ENCODE measurements at places on chromosomes 2 and 18.
A peak's percentile ranks its signal among the peaks of the same experiment; 100 is the strongest.

DNA sequence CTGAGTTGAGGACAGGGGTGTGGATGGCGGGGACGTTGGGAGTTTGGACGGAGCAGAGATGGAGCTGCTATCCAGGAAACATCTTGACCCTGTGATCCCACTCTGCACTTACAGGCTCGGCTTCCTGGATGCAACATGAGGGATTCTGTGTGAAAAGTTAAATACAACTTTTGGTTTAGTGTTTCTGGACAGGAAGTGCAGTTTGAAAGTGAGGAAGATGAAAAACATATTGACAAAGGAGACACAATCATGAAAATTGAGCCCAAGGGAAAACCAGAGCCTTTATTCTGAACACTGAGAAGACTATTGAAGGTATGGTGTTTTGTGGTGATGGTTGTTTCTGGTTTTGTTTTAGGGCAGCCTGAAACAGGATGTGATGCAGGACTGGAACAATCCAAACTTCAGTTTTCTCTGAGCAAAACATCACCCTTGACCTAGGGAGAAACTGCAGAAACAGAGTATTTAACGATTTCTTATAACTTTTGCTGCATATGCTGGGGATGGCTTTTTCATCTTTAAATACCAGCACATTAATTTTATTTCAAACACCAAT lies 76.5 kb upstream of the RFX8 start:
- no peak overlapping the region for H3K4me3 ChIP-seq
- no peak overlapping the region for H3K27ac ChIP-seq
- peaks cover 4% of the 10 kb centered on the region for H3K4me1 ChIP-seq
- DNase-seq = no peak
- no peaks in the 10 kb centered on the region for H3K27me3 ChIP-seq

DNA sequence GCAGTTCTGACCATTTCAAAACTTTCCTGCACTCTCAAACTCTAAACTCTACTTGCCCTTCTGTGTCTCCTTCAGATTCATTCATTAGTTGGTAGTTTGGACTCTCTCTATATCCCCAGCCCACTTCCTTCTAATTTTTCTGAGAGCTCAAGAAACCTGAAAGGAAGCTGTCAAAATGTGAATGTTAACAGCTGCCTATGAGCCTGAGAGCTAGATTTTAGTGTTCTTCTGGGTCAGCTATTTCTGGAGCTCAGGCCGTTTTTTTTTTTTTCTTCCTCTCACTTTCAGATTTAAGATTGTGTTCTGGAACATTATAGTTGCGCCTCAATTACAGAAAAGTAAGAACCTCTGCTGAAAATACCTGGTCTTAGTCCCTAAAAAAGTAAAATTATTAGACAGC lies 73.1 kb downstream of the RTN4 start:
- no peak overlapping the region for H3K27ac ChIP-seq
- H3K27me3 ChIP-seq = no peaks in the 10 kb centered on the region
- no peaks in the 10 kb centered on the region for H3K4me1 ChIP-seq
- H3K4me3 ChIP-seq = no peak overlapping the region
- no peak for DNase-seq
- H3K36me3 ChIP-seq = peaks cover 8% of the 10 kb centered on the region

GRCh38 chr2:144523596-144524117 lies 3.7 kb upstream of the ZEB2 start:
- H3K4me3 ChIP-seq = peak overlapping the region; percentile 45
- H3K4me1 ChIP-seq = peaks cover 2% of the 10 kb centered on the region
- H3K36me3 ChIP-seq = no peaks in the 10 kb centered on the region
- no peak for DNase-seq

- peaks cover 2% of the 10 kb centered on the region for H3K36me3 ChIP-seq
- H3K27ac ChIP-seq = no peak overlapping the region
- no peaks in the 10 kb centered on the region for H3K27me3 ChIP-seq
- H3K4me1 ChIP-seq = no peaks in the 10 kb centered on the region
- H3K4me3 ChIP-seq = no peak overlapping the region
- DNase-seq = no peak
Measured at GRCh38 chr18:36560187-36560586, 262.7 kb downstream of the FHOD3 start.

- H3K27me3 ChIP-seq = no peaks in the 10 kb centered on the region
- peaks cover 5% of the 10 kb centered on the region for H3K36me3 ChIP-seq
- no peak overlapping the region for H3K27ac ChIP-seq
- H3K4me3 ChIP-seq = no peak overlapping the region
Measured at GRCh38 chr18:58243401-58243800, 199.4 kb downstream of the NEDD4L start.

DNA sequence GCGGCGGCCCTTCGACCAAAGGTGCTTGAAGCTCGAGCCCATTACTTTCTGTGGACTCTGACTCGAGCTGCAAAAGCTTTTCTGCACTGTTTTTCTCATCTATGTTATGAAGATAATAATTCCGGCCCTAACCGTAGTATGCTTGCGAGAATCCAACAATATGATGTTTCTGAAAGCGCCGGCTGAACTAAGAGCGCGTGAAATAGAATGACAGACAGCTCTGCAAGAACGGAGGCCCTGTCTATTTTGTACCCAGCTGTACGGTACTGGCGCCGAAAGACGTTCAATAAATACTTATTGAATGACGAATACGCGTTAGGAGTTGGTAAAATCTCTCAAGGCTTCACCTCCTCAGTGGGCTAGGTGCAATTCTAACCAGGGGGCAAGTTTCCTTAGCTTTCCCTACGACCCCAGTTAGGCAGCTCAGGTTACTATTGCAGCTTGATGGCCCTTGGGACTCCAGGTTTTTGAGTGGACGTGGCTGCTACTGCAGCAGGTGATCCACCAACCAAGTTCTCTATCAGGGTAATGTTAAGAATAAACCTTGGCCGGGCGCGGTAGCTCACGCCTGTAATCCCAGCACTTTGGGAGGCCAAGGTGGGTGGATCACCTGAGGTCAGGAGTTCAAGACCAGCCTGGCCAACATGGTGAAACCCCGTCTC lies 570 bp downstream of the SCRN3 start:
- peak; percentile 4 for DNase-seq
- peak overlapping the region; percentile 81 for H3K4me3 ChIP-seq
- no peaks in the 10 kb centered on the region for H3K27me3 ChIP-seq

DNA sequence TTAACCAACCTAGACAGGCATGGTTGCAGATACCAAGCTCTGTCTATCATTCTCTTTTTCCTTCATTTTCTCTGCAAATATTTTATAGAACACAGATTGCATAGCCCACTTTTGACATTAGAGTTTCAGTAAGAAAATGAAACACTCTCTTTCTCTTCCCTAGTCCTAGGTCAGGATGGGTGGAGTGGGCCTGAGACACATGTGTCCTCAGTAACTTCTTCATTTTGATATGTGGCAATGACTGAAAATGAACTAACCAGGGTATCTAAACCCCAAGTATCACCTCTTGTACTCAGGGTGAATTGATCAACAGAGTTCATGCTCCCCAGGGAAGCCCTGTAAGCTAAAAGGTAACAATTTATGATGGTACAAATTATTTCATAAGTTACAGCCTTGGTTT lies 37.0 kb upstream of the KYNU start:
- H3K27me3 ChIP-seq = no peaks in the 10 kb centered on the region
- no peaks in the 10 kb centered on the region for H3K4me1 ChIP-seq
- no peak overlapping the region for H3K27ac ChIP-seq
- H3K4me3 ChIP-seq = no peak overlapping the region

DNA sequence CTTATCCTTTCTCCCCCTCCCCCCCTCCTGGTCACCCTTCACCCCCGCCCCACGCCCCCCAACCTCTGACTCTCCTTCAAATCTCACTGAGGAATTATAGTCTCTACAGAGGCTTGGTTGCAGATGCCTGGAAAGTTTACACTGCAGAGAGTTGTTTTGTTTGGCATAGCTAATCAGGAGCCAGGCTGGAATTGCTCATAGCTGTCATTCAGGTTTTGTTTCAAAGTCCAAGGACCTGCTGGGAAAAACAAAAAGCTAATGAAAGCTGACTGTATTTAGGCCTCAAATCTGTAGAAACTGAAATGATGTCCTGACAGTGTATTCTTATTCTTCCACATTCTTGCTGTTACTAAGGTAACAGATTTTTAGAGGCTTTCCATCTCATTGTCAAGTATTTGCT lies 22.6 kb downstream of the GREB1L start:
- H3K27me3 ChIP-seq = no peaks in the 10 kb centered on the region
- H3K4me3 ChIP-seq = no peak overlapping the region

- H3K27ac ChIP-seq = no peak overlapping the region
- no peaks in the 10 kb centered on the region for H3K27me3 ChIP-seq
- no peak for DNase-seq
- H3K4me3 ChIP-seq = no peak overlapping the region
- H3K36me3 ChIP-seq = no peaks in the 10 kb centered on the region
- no peaks in the 10 kb centered on the region for H3K4me1 ChIP-seq
Measured at GRCh38 chr2:119071476-119071875, 87.1 kb downstream of the C1QL2 start.

DNA sequence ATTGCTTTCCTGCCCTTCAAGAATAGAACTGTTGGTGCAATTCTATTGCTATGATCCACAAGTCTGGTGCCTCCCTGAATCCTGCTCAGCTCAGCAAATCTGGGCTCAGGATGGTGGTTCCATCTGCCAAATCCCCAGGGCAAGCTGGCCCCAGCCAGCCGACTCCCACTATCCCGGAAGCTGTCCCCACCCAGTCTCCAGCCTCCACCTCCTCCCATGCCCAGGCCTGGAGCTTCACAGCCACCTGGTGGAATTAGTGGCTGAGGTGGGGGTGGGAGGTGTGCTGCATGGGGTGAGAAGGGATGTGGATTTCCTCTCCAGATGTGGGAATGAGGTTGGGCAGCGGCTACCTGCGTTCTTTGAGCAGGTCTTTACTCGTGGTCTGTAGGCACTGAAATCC lies 119.3 kb upstream of the SMAD2 start:
- H3K36me3 ChIP-seq = no peaks in the 10 kb centered on the region
- H3K4me1 ChIP-seq = peaks cover 2% of the 10 kb centered on the region
- DNase-seq = no peak
- no peak overlapping the region for H3K4me3 ChIP-seq

- H3K36me3 ChIP-seq = no peaks in the 10 kb centered on the region
- no peak for DNase-seq
- H3K27me3 ChIP-seq = no peaks in the 10 kb centered on the region
- no peak overlapping the region for H3K4me3 ChIP-seq
Measured at GRCh38 chr2:107622741-107623310, 203.9 kb upstream of the RGPD4 start.

- H3K4me3 ChIP-seq = no peak overlapping the region
- H3K27me3 ChIP-seq = no peaks in the 10 kb centered on the region
- peaks cover 7% of the 10 kb centered on the region for H3K36me3 ChIP-seq
- DNase-seq = peak; percentile 70
Measured at GRCh38 chr2:174634130-174635014, 36.8 kb upstream of the WIPF1 start.

- no peak overlapping the region for H3K4me3 ChIP-seq
- no peak overlapping the region for H3K27ac ChIP-seq
- peaks cover 3% of the 10 kb centered on the region for H3K4me1 ChIP-seq
- DNase-seq = no peak
- peaks cover 20% of the 10 kb centered on the region for H3K27me3 ChIP-seq
Measured at GRCh38 chr2:130754811-130755210, 529 bp upstream of the AMER3 start.

GRCh38 chr18:3305354-3305762 lies 43.4 kb downstream of the MYL12B start:
- no peaks in the 10 kb centered on the region for H3K36me3 ChIP-seq
- H3K27ac ChIP-seq = no peak overlapping the region
- peak; percentile 18 for DNase-seq
- H3K4me1 ChIP-seq = no peaks in the 10 kb centered on the region

- H3K27ac ChIP-seq = no peak overlapping the region
- no peaks in the 10 kb centered on the region for H3K4me1 ChIP-seq
- H3K36me3 ChIP-seq = no peaks in the 10 kb centered on the region
- H3K27me3 ChIP-seq = no peaks in the 10 kb centered on the region
Measured at GRCh38 chr2:128686497-128686859, 367.8 kb upstream of the HS6ST1 start.

- peak overlapping the region; percentile 20 for H3K27ac ChIP-seq
- H3K4me3 ChIP-seq = no peak overlapping the region
- peaks cover 22% of the 10 kb centered on the region for H3K4me1 ChIP-seq
- peaks cover 5% of the 10 kb centered on the region for H3K36me3 ChIP-seq
- no peak for DNase-seq
- no peaks in the 10 kb centered on the region for H3K27me3 ChIP-seq
Measured at GRCh38 chr2:160201849-160202539, 1.9 kb upstream of the ITGB6 start.

DNA sequence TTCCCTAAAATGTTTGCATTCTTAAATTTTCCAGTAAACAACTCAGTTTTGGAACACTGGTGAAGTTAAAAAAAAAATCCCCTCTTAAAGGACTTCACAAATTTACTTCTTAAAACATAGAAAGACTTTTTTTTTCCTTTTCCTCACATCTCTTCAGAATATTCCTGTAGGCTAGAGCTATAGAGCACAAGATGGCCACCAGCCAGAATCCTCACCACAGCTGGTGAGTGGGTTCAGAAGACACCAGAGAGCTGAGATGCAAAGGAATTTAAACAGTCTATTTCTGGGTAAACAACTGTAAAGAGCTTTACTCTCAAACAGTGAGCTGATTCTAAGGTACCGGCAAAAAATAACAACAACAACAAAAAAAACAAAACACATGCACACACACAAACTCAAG lies 252.8 kb downstream of the LRP1B start:
- no peak overlapping the region for H3K27ac ChIP-seq
- H3K4me1 ChIP-seq = no peaks in the 10 kb centered on the region
- no peaks in the 10 kb centered on the region for H3K36me3 ChIP-seq
- H3K27me3 ChIP-seq = no peaks in the 10 kb centered on the region

GRCh38 chr2:98608962-98609604 lies 694 bp downstream of the UNC50 start:
- peak; percentile 18 for DNase-seq
- H3K27me3 ChIP-seq = no peaks in the 10 kb centered on the region
- peak overlapping the region; percentile 90 for H3K27ac ChIP-seq

DNA sequence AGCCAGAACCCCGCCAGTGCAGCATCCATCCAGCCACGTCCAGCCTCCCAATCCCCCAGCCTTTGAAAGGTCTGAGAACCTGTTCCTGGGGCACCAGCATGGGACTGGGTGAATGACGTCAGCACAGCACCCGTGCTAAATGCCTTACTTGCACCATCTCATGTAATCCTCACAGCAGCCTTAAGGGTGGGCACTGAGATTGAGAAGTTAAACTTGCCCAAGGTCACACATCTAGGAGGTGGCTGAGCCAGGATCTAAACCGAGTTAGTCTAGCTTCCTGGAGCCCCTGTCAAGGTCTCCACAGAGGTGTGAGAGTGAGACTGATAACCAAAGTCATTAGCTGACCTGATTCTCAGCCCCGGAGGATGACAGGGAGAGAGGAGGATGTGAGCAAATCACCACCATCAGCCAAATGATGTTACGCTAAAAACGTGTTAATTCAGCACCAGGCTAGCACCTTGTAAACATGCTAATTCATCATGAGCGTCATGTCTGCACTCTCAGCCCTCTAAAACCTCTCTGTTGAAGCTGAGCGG lies 4.6 kb downstream of the CD8A start:
- no peaks in the 10 kb centered on the region for H3K36me3 ChIP-seq
- DNase-seq = peak; percentile 45
- no peaks in the 10 kb centered on the region for H3K4me1 ChIP-seq
- H3K27ac ChIP-seq = no peak overlapping the region
- H3K27me3 ChIP-seq = peaks cover 32% of the 10 kb centered on the region

DNA sequence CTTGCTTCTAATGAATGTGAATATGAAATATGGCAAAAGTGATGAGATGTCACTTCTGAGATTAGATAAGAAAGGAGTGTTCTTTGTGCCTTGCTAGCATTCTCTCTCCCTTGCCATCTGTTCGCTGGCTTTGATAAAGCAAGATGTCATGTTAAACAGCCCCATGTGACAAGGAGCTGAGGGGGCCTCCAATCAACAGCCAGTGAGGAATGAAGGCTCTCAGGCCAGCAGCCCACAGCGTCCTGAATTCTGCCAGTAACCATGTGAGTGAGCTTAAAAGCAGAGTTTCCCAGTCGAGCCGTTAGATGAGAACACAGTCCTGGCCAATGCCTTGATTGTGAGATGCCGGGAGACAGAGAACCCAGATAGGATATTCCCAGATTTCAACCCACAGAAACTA lies 198.8 kb downstream of the IRS1 start:
- no peak overlapping the region for H3K4me3 ChIP-seq
- no peak overlapping the region for H3K27ac ChIP-seq
